ENCODE measurements at places on chromosomes 6 and 20.

DNA sequence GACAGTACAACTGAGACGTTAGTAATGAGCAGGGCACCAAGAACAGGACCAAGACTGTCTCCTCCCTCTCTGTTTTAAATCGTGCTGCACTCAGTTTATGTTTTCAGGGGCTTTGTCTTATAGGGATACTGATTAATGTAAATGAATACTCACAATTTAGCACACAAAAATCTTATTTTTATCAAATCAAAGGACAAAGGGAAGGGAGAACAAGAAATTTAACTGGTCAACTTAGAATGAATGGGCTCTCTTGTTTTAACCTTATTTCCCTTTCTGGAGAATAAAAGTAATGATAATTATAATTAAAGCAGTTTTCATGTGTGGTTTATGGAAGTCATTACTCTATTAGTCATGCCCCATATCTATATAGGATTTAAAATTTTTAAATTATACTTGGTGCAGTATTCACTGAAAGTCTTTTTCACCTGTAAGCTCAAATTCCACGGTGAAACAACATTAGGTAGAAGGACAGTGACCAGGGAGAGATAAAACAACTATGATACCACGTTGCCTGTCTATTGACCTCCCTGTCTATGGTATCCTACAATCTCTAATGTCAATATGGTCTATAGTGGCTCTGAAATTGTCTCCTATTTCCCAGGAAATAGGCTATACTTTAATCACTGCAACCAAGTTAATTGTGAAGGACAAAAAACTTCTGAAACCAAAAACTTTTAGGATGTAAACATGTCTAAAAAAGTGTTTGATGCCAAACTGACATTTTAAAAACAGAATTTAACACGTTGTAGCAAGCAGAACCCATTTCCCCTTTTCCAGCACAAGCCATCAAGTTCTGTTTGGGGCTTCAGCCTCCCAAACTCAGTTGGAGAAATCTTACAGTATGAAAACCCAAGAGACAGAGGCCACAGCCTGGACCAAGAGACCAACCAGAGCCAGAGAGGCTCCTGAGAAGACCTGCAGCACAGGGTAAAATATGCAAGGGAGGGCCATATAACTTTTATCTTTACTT, 15.0 kb downstream of the ELOVL5 start:
- DNase-seq: no peak

GRCh38 chr20:48975955-48976354, 54.4 kb downstream of the ARFGEF2 start:
- DNase-seq: no peak

DNA sequence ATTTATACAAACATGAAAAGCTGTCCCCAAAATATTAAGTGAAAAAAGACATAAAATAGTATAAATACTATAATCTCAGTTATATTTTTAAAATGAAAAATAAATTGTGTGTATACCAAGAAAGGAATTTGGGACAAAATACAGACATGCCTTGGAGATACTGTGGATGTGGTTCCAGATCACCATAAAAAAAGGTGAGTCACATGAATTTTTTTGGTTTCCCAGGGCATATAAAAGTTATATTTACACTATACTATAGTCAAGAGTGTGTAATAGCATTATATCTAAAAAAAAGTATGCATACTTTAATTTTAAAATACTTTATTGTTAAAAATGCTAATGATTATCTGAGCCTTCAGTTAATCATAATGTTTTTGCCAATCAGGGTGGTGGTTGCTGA, 17.4 kb upstream of the SDHAF4 start:
- no peak for DNase-seq

DNA sequence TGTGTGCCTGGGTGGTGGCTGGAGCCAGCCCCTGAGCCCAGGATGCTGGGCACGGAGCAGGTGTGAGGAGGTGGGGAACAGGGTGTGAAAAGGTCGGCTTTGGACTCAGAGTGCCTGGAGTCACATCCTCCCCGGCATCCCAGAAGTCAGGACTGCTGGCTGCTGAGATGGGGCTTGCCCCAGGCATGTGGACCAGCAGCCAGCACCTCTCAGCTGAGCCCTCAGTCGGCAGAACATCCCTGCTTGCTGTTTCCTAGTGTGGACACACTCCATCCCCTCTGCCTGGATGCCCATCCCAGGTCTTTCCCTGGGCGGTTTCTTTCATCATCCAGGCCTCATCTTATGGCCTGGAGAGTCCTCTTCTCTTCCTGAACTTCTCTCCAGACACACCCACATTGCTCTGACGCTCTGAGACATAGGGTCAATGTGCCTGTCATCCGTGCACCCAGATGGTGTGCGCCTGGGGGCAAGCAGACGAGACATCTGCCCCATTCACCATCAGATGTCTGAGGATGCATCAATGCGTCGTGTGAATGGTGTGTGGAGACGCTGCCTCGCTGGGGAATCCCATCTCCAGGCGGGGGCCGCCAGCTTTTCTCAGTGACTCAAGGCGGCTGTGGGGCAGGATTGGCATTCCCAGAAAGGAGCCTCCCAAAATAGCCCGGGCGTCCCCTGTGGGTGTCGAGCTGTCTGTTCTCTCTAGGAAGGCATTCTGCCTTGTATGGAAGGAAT, 104.2 kb downstream of the SYCP2 start:
- no peak for DNase-seq

GRCh38 chr20:3812975-3813847, 7.1 kb upstream of the AP5S1 start:
- DNase-seq: no peak

DNA sequence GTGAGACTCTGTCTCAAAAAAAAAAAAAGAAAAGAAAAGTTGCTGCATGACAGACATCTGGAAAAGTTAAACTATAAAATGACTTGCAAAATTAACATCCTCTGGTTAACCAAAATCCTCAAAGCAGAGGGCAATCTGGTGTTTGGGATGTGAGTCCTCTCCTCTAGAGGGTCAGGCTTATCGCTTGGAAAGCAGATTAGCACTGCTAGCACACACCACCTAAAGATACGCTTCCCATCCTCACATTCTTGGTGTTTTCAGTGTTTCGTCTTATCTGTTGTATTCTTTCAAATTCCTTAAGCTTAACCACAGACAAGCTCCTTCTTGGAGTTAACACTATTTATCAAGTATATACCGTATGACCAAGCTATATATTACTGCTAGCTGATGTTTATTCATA, 198.0 kb downstream of the SOX4 start:
- no peak for DNase-seq

All from NCI-H1930 (cell line).